ENCODE measurements at places on chromosomes 6 and 20.

- DNase-seq = no peak
Observed at GRCh38 chr6:155595284-155595683, 139.6 kb upstream of the NOX3 start.

GRCh38 chr6:131754088-131754487 is 43.3 kb upstream of the CTAGE9 start:
- no peak for DNase-seq

- no peak for DNase-seq
Observed at GRCh38 chr6:134435814-134436280, 117.9 kb upstream of the SGK1 start.

GRCh38 chr6:29507319-29507718 is 19.6 kb upstream of the MAS1L start:
- no peak for DNase-seq

DNA sequence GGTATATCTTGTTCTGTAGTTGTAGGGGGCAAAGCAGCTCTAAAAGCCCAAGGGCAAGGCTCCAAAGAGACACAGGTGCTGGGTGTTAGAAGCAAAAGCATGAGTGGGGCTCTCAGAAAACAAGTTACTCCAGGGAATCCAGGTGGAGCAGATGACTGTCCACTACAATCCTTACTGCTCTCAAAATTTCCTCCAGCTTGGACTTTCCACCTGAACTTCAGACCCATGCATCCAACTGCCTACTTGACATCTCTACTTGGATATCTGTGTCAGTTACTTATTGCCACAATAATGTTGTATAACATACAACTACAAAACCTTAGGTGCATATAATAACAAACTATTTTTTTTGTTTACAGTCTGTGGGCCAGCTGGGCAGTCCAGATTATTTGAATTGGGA is 22.8 kb upstream of the DTNBP1 start:
- DNase-seq = no peak

DNA sequence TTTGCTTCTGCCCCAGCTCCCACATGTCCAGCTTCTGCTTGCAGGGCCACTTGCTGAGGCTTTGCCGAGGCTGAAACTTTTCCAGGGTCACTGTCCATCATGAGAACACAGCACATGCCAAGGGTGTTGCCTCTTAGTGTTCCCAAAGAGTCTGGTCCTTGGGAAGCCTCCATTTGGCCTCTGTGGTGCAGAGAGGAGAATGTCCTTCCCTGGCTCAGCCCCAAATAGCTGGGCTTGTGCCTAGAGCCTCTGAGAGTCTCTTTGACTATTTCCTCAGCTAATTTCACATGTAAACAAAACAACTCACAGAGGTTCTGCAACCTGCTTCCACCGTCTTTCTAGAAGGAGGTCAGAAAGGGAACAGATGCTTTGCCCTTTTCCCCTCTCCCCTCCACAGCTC is 40.4 kb upstream of the RAB23 start:
- DNase-seq = peak; percentile 20

DNA sequence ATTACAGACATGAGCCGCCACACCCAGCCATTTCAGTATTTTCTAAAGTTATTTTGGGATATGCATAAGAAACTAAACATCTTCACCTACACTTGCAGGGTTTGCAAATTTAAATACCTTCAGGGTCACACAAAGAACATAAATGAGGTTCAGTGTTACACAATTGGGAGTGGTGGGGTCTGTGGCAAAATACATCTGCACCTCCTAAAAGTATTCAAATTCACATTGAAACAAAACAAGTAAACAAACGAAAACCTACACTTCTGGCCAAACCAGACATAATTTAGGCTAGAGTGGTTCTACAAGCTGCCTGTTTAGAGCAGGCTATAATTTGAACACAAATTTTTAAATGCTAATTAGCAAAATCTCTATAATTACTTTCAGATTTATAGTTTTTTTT is 34.6 kb downstream of the MAPK14 start:
- no peak for DNase-seq

DNA sequence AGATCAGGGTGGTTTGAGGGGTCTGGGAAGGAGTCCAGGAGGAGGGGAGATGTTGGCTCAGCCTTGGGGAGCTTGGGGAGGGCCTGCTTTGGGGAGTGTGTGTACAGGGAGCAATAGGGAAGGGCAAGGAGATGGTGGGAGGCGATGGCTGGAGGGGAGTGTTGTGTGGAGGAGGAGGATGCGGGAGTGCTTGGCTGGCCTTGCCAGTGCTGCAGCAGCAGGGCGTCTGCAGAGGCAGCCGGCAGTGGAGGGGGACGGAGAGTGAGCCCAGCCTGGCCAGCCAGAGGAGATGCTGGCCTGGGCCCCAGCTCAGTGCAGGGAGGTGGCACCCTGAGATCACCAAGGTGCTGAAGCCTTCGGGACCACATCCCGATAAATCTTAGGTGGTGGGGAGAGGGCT is 3.9 kb downstream of the IP6K3 start:
- no peak for DNase-seq

DNA sequence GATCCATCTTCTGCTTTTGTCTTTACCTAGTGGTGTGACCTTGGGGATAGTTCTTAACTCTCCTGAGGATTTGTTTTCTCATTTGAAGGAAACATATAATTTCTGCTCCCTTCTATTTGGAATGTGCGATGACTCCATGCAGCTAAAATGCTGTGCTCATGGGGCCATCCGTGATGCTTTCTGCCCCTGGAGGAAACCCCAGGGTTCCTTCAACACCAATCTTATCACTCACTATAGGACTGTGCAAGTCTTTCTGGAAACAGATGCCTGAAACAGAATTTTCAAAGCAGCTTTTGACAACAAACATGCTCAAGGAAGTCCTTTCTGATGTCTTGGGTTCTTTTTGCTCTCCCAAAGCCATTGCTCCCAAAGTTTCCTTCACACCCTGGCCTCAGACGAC is 128.8 kb upstream of the GGTLC1 start:
- no peak for DNase-seq

GRCh38 chr6:51996296-51996947 is 91.0 kb downstream of the PKHD1 start:
- no peak for DNase-seq

DNA sequence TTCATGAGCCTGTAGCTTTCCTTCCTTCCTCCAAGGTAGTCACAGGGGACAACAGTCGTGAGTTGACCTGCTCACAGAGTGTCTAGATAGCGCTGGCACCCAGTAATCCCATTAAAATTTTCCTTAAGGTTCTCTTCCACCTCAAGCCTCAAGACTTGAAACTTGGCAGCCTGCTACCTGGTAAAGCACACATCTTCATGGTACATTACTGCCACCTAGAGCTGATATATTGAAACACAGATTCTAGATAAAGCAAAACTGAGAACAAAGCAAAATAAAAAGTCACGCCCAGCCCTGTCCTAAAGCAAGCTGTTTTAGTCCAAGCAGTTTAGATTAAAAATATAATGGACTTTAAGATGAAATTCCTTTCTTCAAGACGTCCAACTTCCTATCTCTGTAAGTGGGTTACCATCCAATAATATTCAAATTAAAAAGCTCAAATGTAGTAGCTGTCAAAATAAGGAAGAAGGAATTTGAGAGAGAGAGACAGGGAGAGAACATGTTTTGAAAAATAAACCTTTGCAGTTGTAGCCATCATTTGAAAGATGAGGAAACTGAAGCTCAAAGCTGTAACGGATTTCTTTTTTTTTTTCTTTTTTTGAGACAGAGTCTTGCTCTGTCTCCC is 50.7 kb upstream of the CD83 start:
- DNase-seq = peak; percentile 47

- no peak for DNase-seq
Observed at GRCh38 chr6:168451805-168452517, 11.0 kb downstream of the SMOC2 start.

DNA sequence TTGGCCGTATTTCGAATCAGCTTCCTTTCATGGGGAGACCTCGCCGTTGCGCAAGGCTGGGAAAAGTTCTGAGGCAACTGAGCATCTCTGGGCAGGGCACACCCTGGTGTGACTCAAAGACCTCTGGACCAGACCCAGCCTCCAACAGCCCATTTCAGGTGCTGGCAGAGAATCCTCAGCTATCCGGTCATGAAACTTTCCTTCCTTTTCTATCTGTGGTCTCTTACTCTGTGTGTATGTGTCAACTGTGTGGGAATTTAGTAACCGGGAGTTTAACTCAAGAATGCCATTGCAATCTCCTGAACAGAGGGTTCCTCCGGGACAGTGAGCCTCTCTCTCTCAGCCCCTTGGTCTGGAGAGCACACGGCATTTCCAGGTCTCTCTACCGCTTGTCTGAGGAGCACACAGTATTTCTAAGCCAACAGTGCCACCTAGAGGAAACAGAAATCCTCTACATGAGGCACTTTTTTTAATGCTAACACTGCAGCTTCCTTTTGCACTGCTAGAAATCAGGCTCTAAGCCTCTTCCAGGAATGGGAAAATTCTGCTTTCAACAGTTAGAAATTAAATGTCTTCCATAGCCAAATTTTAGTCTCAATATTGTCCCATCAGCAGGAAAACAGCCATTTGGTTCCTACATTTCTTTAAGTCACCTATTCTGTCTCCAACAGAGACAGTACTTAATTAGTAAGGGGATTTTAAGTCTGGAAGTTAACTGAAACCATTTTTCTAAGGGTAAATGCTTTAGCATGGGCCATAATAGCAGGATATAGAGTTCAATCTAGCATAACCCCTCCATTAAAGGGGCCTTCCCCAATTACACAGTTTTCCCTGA is 32.7 kb downstream of the PLN start:
- DNase-seq = peak; percentile 56

- DNase-seq = peak; percentile 14
Observed at GRCh38 chr6:42511803-42512422, 51.9 kb upstream of the UBR2 start.

- DNase-seq = no peak
Observed at GRCh38 chr20:17709361-17710293, 9.9 kb downstream of the BANF2 start.

GRCh38 chr20:19944772-19945459 is 72.2 kb upstream of the NAA20 start:
- peak; percentile 32 for DNase-seq

GRCh38 chr6:17392978-17393891 is at the start of gene CAP2:
Gene CAP2 (plus strand): TSS chr6:17393595. CDS start chr6:17421556, 27,961 bp downstream.
- DNase-seq = peak; percentile 71

DNA sequence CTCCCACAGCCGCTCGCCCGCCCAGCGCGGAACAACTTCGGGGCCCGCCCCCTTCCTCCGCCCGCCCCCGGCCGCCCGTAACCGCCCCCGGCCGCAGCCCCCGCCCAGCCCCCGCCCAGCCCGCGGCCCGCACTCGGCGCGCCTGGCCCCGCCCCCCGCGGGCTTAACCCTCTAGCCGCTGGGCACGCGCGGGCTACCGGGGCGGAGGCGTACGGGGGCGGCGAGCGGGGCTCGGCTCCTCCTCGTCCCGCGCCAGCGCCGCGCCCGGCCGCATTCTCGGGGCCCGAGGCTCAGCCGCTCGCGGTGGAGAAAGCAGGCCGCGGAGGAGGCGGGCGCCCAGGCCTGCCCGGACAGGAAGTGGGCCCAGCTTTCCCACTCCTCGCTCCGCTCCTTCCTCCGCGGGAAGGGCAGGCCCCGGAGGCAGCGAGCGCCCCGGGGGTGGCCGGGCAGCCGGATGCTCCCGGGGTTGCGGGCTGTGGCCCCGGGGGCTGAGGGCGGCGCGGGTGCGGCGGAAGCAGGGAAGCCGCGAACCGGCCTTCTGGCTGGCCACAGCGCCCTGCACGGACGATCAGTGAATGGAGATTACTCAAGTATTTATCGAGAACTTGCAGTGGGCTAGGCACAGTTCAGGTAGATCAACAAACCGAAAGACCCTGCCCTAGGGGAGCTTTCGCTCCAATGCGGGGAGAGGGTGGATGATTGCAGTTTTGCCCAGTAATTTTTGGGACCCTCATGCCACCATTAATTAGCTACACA is at the start of gene TRAM2:
TSS of gene TRAM2 (minus strand) at position 39 of the 756 bp plus-strand sequence. CDS start 145 bp downstream, outside the sequence.
- peak; percentile 93 for DNase-seq

- no peak for DNase-seq
Observed at GRCh38 chr6:42007286-42008137, 42.8 kb upstream of the TAF8 start.

- no peak for DNase-seq
Observed at GRCh38 chr20:7606941-7607340, 333.3 kb downstream of the HAO1 start.

All from AG08396 (cell line).